BJ (cell line): ENCODE measurements at places on chromosomes 6 and 20.
A peak's percentile ranks its signal among the peaks of the same experiment; 100 is the strongest.

DNA sequence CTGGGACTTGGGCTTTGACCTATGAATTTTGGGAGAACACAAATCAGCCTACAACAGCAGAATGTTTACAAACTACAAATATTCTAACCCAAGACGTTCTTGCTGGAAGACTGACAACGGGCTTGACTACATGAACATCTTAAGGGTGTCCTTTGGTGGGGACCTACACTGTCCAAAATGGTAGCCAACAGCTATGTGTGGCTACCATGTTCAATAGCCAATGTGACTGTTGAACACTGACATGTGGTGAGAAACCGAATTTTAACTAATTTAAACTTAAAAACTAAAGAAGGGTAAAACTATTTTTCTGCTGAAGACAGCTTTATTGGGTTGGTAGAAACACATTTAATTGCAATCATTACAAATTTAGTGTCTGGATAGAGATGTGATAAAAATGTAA is 30.1 kb downstream of the LINC00237 start:
- no peak for DNase-seq

- peak; percentile 12 for DNase-seq
These were observed 140.1 kb upstream of the SPACA1 start for GRCh38 chr6:87907521-87907920.

GRCh38 chr6:24910961-24911725 is 24.6 kb downstream of the RIPOR2 start:
- peak; percentile 37 for DNase-seq

GRCh38 chr6:78911218-78911940 is 44.0 kb downstream of the IRAK1BP1 start:
- no peak for DNase-seq

DNA sequence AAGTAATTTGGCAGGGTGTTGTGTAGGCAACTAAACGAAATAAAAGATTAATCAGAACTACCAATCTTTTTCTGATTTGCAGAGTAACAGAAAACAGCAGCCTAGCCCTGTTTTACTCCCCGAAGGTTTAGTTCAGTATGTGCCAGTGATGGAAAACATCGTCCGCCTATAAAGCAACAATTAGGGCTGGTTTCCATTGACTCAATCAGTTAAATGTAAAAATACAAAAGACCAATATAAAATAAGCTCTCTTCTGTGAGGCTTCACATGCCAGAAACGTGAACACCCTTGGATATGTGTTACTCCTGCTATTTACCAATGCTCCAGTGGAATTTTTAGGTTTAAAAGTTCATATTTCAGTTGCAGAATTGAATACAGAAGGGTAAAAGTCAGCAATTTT is 210.5 kb upstream of the RSPO3 start:
- no peak for DNase-seq

DNA sequence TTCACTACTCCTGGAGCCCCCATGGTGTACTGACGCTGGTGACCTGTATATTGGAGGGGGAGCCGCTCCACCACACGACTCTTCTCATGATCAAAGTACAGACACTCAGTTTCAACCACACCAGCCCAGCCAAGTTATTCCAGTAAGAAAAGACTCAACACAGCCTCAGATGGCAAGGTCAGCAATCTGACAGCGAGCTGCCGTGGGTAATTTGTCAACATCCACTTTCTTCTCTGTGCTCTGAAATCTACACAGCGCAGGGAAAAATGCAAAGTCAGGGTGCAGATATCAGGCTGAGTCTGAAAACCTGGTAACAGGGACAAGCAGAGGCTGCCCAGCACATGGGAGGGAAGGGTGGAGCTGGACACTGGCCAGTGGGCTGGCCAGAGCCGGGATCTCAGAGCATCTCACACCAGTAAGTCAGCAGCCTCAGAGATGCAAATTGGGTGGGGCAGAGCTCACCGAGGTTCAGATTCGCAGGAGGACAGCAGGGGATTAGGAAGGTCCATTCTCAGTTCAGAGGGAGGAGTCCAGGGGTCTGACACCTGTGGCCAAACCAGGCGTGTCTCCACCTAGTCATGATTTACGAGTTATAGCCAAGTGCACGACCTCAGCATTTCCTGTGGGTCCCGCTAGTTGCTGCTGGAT is 44.5 kb upstream of the RPS6KA2 start:
- no peak for DNase-seq

- no peak for DNase-seq
These were observed 39.9 kb upstream of the BEND6 start for GRCh38 chr6:56914798-56915658.

DNA sequence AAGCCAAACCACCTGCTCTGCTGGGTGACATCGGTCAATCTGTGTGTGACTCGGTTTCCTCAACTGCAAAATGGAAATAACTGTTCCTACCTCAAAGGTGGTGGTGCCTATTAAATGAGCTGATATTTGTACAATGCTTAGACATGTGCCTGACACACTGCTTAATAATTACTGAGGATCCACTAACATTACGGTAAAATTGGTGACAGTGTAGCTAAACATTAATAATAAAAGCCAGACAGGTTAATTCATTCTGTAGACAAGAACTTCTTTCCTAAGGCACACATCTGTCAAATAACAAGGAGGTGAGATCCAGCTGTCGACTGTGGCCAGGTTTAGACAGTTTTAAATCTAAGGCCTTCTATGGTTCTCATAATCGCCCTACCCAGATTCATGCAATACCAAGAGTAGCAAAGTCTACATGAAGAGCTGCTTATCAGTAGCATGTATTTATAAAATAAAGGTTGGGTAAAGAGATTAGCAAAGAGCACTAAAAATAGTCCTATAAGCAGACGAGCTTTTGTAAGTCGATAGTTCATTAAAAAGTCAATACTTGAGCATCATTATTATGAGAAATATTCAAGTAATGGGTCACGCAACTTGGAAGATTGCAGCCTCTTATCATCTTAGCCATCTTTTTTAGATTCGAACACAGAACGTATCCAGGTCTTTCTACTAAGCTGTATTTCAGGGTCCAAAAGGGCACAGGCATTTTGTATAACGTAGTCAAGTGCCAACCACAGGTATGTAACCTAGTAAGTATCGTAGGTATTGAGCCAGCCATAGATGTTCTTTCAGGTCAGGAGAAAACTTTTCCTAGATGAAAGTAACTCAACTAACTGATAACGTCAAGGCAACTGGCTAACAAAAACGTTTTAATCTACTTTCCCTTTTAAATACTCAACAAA is 3.2 kb downstream of the CNKSR3 start:
- DNase-seq: no peak

DNA sequence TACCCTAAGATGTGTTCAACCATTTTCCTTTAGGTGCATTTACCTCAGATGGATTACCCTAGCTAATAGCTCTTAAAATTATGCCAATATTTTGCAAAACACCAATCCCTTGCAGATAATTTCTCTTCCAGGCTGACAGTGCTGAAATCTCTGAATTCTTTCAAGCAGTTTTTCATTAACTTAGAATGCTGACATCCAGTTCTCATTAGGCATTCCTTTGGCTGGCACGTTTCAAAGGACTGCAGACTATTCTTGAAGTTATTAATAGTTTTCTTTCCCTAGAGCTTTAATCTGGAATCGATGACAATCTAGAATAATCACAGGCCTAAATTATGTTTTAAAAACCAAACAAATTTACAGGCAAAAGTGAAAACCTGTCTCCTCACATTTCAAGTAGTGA is 68.3 kb downstream of the SMLR1 start:
- DNase-seq: no peak

GRCh38 chr20:13105864-13106457 is 97.2 kb downstream of the SPTLC3 start:
- no peak for DNase-seq

- no peak for DNase-seq
These were observed 1.5 kb upstream of the GFOD1 start for GRCh38 chr6:13488896-13489237.

DNA sequence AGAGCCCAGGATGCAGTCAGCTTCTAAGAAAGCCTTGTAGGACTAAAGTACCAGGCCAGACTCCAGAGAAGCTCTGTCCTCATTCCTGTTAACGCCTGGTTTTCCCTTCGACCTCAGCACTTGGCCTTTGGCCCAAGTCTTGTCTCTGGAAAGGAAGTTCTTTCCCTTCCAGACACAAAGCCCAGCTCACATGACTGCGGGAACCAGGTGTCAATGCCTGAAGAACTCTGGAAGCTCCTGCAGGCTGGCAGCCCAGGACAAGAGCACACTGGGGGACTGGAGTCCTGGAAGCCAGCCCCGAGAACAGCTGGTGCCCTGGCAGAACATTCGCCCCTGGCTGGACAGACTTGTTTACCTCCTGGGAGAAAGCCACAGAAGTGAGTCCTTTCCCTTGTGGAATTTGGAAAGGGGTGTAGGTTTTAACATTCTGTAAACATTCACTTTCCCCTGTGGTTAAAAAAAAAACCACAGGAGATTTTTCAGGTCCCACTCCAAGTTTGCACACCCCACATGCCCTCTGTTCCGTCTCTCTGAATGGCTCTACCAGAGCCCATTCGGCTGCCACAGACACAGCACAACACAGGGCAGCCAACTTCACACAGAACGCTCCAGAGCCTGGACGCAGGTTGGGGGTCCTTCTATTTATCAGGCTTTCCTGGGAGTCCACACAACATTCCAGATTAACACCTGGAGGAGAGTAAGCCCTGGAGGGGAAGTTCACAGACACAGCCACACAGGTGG is 18.1 kb downstream of the ACSS1 start:
- DNase-seq: no peak

DNA sequence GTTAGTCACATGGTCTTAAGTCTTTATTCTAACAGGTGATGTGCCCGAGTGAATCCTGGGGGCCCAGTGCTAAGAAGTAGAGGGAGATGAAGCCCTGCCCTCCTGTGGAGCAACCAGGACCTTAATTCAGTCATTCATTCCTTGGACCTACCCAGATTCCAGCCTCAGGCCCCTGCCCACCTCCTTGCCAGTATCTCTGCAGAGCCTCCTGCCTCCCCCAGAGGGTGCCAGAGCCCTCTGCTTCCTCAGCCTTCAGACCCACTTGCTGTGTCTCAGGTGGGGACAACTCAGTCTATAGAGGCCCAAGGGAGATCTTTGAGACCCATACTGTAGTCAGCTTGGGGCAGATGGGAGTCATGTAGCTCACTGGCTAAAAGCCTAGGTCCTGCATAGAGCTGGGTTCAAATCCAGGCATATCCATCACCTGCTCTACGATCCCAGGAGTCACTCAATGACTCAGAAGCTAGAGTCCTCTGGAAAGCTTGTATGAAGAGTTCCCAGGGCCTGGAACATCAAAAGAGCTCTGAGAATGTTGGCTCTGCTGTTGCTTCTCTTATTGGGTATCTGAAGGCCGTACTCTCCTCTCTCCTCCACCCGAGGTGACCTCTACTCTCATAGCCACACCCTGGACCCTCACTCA is 3.9 kb upstream of the SIGLEC1 start:
- DNase-seq: no peak

- DNase-seq: no peak
These were observed 21.6 kb upstream of the FBXO30 start for GRCh38 chr6:145836170-145836569.

GRCh38 chr6:125834348-125834747 is 43.6 kb downstream of the NCOA7 start:
- DNase-seq: no peak

DNA sequence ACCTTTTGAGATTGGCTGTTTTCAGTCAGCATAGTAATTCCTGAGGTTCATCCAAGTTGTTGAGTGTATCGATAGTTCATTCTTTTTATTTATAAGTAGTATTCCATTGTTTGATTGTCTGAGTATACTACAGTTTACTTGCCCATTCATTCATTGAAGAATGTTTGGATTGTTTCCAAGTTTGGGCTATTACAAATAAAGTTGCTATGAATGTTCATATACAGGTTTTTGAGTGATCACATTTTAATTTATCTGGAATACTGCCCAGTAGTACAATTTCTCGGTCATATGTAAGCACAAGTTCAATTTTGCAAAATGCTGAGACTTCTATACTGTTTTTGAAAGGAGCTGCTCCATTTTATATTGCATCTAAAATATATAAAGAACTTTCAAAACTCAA is 14.2 kb upstream of the EPHA7 start:
- no peak for DNase-seq

DNA sequence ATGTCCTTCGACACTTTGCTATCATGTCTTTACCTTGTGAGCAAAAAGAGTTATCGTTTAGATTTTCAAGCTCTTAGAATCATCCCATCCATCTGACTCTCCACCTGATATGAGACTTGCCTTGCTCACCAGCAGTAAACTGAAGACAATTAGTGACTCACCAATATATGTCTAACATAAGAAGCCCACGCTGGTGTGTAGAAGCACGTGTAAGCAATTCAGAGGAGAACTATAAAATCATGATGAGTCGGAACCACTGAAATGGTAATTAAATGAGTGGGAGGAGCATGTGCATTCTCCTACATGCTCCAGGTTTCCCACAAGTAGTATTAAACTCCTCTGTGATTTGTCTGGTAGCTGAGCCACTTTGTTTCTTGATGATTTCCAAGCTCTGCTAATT is 181.6 kb upstream of the RNF217 start:
- DNase-seq: no peak

DNA sequence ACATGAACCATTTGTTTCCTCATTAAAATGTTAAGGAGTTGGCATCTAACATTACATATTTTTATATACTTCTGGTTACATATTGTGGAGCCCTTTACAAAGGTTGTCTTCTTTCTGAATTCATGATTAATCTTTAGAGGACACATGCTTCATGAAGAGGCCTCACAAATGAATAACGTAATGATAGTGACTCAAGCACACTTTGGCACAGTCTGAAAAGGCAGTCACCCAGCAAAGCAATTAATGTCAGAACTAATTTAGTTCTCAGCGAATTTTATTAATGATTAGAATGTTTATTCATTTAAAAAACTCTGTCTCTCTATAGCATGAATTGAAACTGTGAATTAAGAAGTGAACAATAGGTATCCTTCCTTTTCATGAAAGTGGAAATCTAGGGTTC is 854.2 kb downstream of the PHF3 start:
- DNase-seq: no peak
